Renal cortical epithelial cell (primary cell): ENCODE measurements at places on chromosomes 7 and 10.

DNA sequence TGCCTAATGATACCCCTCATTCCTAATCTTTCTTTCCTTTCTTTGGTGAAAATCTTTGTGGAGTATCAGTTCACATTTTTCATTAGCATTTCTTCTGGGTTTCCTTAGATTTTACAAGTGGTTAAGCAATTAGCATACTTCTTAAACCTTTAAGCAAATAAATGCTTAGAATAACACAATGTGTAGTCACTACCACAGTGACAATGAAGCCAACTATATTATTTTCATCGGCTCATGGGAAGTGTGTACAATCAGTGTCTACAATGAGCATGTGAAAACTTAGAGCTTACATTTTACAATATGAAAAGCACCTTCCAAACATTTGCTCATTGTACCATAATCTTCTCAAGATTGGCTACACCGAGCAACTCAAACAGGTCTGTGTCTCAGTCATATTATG lies 176.2 kb upstream of the PLXNA4 start:
- no peak for DNase-seq

GRCh38 chr10:131703541-131703940 lies 197.3 kb upstream of the PPP2R2D start:
- DNase-seq = no peak

DNA sequence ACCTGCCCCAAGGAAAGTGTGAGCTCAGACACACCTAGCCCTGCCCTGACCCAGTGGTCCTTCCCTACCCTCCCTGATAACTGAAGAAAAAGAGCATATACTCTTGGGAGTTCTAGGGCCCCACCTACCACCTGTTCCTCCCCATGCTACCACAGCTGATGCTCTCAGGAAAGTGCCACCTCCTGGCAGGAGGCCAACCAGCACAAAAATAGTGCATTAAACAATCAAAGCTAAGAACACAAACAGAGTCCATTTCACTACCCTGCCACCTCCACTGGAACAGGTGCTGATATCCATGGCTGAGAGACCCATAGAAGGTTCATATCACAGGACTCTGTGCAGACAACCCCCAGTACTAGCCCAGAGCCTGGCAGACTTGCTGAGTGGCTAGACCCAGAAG lies 288.6 kb upstream of the PHF14 start:
- DNase-seq = no peak

DNA sequence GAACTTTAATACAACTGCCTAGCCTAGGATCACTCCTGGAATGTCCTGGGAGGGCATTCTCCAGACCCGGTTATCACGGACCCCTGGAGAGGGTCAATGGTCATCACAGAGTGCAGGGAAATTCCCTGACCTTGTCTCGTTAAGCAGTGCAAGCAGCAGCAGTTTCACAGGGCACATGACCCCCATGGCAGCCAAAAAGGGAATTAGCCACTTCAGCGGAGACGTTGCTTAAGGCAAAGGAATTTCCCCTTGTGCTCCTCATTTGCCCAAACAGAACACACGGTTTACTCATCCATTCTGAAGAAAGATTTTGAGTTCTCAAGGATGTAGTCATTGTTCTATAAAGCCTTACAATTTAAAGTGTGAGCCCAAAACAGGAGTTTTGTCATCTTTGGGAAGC lies 260.3 kb downstream of the SNX13 start:
- peak; percentile 96 for DNase-seq

- no peak for DNase-seq
Measured at GRCh38 chr10:53135897-53136253, 363.3 kb upstream of the MBL2 start.

DNA sequence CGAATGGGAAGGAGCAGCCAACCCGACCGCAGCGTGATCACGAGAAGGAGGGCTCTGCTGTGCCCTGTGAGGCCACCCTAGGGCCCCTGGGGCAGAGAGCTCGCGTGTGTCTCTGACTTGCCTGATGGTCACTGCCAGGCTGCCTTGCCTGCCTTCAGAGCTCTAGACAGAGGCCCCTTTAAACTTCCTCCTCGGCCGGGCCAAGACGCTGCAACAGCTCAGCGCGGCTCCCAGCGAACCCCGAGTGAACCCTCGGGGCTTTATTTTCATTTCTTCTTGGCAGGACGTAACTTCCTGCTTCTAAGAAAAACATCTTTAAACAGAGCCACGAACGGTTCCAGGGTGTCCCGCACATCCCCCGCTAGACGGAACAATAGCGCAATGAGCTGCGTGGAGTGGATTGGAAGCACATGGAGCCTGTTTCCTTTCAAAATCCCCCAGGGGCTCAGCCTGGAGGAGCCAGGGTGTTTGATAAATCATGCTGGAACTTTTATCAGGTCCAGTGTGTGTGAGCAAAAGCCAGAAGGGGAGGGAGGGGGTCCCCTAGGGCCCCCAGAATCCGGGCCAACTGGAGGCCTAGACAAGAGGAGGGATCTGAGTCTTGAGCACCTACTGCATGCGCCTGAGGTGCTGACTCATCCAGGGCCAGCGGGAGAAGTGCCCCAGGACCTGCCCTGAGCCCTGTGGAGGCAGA lies 134.1 kb upstream of the GDF10 start:
- DNase-seq = peak; percentile 3

- no peak for DNase-seq
Measured at GRCh38 chr7:141701489-141702046, 398 bp downstream of the DENND11 start.
